ENCODE measurements at places on chromosomes 13 and 19. TPM values are rescaled to one million over a fixed set of nuclear protein-coding genes. Genes with fewer than 3 reads are reported as not detected.

The ZNF99 gene
- not detected for total RNA-seq

The TLE6 gene
- 1.4 TPM for total RNA-seq

The KIR2DL1 gene
- total RNA-seq: not detected

The PCDH20 gene
- not detected for total RNA-seq

The ZNF570 gene
- 2.6 TPM for total RNA-seq

The FBXO27 gene
- 0.84 TPM for total RNA-seq

The TNNI3 gene
- total RNA-seq: not detected

The LGALS14 gene
- not detected for total RNA-seq

The KLK14 gene
- total RNA-seq: 0.44 TPM

The SULT2A1 gene
- not detected for total RNA-seq

The CYP2A7 gene
- not detected for total RNA-seq

The KLF1 gene
- 0.62 TPM for total RNA-seq

The C19orf18 gene
- 0.21 TPM for total RNA-seq

The RGL3 gene
- not detected for total RNA-seq

The GSX1 gene
- total RNA-seq: not detected

The VSIG10L gene
- total RNA-seq: 10.4 TPM

The GNG7 gene
- 0.16 TPM for total RNA-seq

The ACP5 gene
- 27.0 TPM for total RNA-seq

The KLHL1 gene
- total RNA-seq: not detected

The CCDC169 gene
- total RNA-seq: 0.23 TPM

The CYP4F3 gene
- 0.14 TPM for total RNA-seq

The SLC7A10 gene
- not detected for total RNA-seq

The ZNF526 gene
- total RNA-seq: 18.4 TPM

The FPR1 gene
- total RNA-seq: not detected

The NLRP11 gene
- total RNA-seq: not detected

The CYP4F11 gene
- not detected for total RNA-seq

The GRK1 gene
- total RNA-seq: 0.11 TPM

Measured in activated T-helper 2 cell treated with anti-CD3 and anti-CD28 coated beads, Interferon-gamma antibody, Interleukin-2, Interleukin-4, amounts not matched to agents 10 μg/mL and 5 μg/mL and 100 μg/mL, durations not matched to agents 14 hours and 24 hours and 36 hours (primary cell).